ENCODE measurements at places on chromosomes 5 and 9.

DNA sequence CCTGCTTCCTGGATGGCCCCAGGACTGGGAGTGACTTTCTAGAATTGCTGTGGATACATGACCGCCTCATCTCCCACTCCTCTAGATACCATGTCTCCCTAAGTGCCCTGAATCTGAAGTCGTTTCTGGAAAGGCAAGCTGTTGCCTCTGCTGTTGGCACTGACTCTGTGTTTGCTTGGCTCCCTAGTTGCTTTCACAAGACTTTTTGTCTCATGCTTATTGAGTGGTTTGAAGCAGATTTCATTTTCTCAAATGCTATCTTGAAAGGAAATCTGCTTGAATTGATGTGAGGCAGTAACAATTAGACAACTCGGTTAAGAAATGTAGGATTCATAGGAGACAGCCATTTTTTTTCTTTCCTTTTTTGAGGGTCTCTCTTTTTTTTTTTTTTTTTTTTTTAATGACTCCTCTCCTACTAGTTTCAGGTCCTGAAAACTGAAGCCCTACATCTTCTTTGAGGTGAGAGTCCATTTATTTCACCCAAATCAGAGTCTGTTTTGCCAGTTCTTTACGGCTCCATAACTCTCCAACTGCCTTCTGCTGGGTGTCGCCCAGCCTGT lies 65.9 kb downstream of the PRDM6 start:
- no peak for DNase-seq

DNA sequence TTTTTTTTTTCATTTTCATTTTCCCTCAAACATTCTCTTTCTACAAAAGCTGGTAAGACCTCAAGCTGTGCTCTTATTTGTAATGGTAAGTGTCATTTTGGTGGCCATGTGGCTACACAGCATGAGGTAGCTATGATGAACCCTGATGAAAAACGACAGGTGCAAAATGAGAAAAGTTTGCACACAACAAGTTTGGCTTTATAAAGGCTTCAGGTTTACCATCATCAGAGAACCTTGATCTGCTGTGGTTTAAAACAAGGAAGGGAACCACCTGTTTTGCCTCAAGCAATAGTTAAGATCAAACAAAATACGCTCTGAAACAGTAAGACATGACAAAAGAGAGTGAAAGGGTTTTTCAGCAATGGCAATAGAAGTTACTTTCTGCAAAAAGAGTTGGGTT lies 1124.6 kb upstream of the ACO1 start:
- DNase-seq: peak; percentile 19

- no peak for DNase-seq
Measured at GRCh38 chr5:60538955-60539866, 160.8 kb downstream of the DEPDC1B start.

GRCh38 chr9:122131401-122132001 lies 28.1 kb downstream of the NDUFA8 start:
- DNase-seq: no peak
